ENCODE measurements at places on chromosomes 7 and 10.

GRCh38 chr10:78377356-78377755 lies 343.7 kb downstream of the RPS24 start:
- no peak for DNase-seq

DNA sequence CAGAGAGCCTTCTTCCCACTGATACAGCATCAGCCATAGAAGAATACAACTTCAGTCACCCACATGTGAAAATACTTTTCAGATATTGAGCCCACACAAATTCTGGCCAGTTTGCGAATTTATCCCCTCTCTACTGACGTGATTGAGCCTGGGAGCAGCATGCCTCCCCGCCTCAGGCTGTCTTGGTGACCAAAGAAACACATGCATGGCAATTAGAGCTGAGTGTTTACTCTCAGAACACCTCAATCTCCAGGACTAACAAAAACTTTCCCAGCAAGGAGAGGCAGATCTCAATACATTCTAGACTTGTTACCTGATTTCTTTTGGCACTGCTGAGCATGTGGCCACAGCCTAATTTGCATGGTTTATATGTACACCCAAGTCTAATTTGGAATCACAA lies 122.5 kb downstream of the TMEM26 start:
- DNase-seq: no peak

GRCh38 chr10:16856567-16856966 lies 39.3 kb upstream of the RSU1 start:
- DNase-seq: no peak

GRCh38 chr10:14945108-14945507 lies 8.8 kb downstream of the DCLRE1C start:
- no peak for DNase-seq

GRCh38 chr7:16080131-16080530 lies 341.2 kb downstream of the CRPPA start:
- DNase-seq: no peak

DNA sequence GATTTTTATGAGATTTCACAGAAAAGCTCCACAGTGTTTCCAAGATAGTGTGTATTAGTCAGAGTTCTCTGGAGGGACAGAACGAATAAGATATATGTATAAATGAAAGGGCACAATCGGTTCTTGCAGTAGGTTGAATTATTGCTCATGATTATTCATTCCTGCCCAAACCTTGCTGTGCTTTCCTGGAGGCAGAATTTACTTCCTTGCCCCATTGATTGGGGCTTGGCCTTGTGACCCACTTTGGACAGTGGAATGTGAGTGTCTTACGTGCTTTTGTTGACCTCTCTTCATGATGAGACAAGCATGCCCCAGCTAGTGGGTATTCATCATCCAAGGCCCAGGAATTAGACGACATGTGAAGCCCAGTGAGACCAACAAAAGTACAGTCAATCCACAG lies 53.0 kb upstream of the ABCB5 start:
- DNase-seq: no peak

GRCh38 chr7:135710417-135711138 lies 17.4 kb downstream of the SLC13A4 start:
- no peak for DNase-seq

- no peak for DNase-seq
Observed at GRCh38 chr10:110137142-110137545, 70.3 kb upstream of the MXI1 start.

GRCh38 chr7:7766671-7767070 lies 48.3 kb upstream of the RPA3 start:
- DNase-seq: no peak

DNA sequence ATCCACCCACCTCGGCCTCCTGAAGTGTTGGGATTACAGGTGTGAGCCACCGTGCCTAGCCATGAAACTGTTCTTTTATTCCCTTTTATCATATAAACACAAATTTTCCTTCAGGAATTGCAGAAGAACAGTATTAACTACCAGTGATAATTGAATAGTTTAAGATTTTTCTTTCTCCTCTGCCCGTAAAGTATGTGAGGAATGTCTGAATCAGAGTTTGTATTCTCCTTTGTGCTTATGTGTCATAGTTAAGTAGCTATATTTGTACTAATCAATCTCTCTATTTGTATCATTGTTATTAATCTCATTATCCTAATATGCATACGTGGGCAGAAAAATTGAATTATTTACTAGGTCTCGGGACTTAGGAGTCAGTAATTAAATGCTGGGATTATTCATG lies 83.6 kb downstream of the ZNF277 start:
- DNase-seq: no peak

DNA sequence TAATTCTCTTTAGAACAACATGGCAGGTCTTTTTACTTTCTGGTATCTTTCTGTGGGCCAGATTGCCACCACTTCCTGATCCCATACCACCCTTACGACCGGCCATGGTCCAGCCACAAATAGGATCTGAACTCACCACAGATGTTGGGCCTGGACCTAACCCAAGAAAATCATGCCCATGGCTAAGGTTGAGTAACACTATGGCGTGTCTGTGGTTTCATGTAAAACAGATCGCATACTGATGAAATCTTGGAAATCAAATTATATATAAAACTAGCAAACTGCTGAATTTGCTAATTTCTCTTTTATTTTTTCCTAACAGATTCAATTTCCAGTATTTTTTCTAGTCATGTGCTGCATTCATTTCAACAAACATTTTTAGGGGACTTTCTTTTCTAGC lies 77.2 kb downstream of the CH25H start:
- no peak for DNase-seq

- DNase-seq: no peak
Observed at GRCh38 chr10:110870823-110871297, 868 bp upstream of the PDCD4 start.

- DNase-seq: no peak
Observed at GRCh38 chr10:614790-615582, 74.5 kb downstream of the DIP2C start.

DNA sequence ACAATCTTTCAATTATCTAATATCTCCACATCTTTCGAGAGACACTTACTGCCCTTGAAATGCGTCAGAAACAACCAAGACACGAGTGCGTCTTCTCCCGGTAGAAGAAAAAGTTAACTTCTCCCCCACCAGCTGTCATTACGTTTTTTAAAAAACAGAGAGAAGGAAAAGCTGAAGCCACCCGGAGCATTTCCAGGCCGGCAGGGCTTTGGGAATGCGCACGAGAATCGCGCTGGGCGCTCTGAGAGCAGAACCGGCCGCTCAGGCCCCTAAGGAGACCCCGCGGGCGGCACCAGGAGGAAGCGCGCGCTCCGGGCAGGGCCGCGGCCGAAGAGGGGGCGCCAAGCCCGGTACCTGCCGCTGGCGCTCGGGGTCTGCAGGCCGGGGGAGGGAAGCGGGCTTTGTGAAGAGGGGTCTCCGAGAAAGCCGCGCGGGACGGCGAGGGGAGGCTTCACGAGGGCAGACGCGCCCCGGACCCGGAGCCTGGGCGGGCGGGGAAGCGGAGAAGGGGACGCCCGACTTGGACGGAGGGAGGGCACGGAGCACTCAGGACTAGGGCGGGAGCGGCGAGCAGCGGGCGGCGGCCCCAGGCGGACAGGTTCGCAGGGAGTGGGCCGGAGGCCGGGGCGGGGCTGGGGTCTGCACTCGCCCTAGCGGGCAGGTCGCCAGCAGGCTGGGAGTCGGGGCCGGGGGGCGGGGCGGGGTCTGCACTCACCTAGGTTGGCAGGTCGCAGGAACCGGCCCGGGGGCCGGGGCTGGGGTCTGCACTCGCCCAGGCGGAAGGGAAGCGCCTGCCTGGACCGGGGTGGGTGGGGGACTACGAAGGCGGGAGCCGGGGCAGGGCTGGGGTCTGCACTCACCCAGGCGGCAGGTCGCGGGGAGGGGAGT lies 932 bp downstream of the ESYT2 start:
- no peak for DNase-seq

GRCh38 chr10:133097961-133098360 lies 10.2 kb downstream of the ADGRA1 start:
- no peak for DNase-seq

DNA sequence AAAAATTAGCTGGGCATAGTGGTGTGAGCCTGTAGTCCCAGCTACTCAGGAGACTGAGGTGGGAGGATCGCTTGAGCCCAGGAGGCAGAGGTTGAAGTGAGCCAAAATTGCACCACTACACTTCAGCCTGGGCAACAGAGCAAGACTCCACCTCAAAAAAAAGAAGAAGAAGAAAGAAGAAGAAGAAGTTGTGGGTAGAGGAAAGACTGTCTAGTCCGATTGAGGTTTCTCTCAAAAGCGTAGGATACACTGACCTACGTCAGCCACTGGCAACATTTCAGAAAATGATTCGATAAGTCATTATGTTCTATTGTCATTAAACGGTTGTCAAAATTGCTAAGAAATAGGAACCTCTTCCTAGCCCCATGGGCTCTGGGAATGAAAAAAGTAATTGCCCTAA lies 22.3 kb upstream of the RHBDD2 start:
- DNase-seq: no peak

DNA sequence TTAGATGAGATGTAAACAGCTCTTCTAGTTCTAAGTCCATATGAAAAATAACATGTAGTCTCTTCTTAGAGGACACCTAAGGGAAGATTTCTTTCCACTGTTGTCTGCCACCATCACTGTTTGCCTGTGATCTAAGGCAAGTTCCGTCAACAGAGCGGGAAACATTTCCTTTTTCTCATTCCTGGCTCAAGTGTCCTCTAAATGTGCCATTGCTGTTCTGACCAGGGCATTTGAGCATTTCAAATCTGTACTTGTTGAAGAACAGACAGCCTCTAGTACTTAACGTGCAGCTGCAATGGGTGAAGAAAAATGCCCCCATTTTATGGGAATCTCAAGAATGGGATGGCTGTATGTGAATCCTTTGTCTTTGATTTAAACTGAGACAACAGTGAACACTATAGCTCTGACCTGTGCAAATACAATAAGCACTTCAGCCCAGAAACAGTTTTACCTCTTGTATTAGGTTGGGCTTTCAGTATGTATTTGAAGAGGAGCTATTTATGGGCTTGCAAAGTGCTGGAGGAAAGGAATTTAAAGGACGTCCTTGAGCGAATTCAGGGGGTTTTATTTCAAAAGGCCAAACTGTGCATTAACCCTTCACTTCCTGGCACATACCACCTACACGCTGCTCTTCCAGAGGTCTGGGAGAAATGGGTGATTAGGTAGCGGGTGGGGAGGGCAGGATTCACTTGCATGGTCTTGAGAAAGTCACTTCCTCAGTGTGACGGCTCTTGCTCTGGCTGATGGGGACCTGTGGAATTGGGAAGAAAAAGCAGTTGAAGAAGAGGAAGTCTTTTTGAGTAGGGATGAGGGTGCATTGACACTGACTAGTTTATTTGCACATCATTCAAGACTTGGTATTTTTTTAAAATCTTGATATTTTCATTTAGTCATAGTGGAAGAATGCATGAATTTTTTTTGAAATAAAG lies 66.1 kb downstream of the THNSL1 start:
- no peak for DNase-seq

- DNase-seq: no peak
Observed at GRCh38 chr7:22569586-22570321, 69.8 kb upstream of the STEAP1B start.
